Ovary (tissue), 10 donors: ENCODE measurements at places on chromosomes 12 and 14. TPM values are rescaled to one million over a fixed set of nuclear protein-coding genes. Genes with fewer than 3 reads are reported as not detected.

GRCh38 chr14:68884031-68885030, 91.5 kb upstream of the ZFP36L1 start:
- no peaks in the 10 kb centered on the region for H3K36me3 ChIP-seq
- peak; percentile 65 for DNase-seq
- H3K4me1 ChIP-seq: no peaks in the 10 kb centered on the region
- H3K27me3 ChIP-seq: no peaks in the 10 kb centered on the region
- no peak overlapping the region for H3K4me3 ChIP-seq

DNA sequence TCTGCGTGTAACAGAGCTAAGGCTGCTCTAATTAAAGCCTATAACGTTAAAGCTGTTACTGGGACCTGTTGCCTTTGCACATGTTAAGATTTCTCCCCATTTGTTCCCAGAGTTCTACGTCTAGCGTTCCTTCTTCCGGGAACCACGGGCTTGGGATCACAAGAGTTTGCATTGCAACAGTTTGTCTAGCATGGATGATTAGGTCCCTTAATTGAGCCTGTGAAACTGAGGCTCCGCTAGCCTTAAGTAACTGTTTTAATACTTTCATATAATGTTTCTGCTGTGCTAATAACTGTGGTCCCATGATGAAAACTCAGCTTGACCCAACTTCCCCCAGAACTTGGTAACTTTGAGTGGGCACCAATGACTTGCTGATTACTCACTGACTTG, 16.7 kb upstream of the LYZ start:
- no peak overlapping the region for H3K27ac ChIP-seq
- no peaks in the 10 kb centered on the region for H3K27me3 ChIP-seq
- no peaks in the 10 kb centered on the region for H3K4me1 ChIP-seq
- DNase-seq: no peak

The DHH gene
- 0.79 TPM for total RNA-seq

- DNase-seq: no peak
- peaks cover 5% of the 10 kb centered on the region for H3K4me1 ChIP-seq
- H3K36me3 ChIP-seq: peaks cover 2% of the 10 kb centered on the region
- H3K4me3 ChIP-seq: no peak overlapping the region
These were observed 22.3 kb downstream of the PLEKHG3 start for GRCh38 chr14:64726585-64726890.

The SERPINA12 gene
- not detected for total RNA-seq

- no peaks in the 10 kb centered on the region for H3K27me3 ChIP-seq
- no peak overlapping the region for H3K27ac ChIP-seq
- H3K4me3 ChIP-seq: peak overlapping the region; percentile 83
- no peaks in the 10 kb centered on the region for H3K36me3 ChIP-seq
- DNase-seq: no peak
- peaks cover 17% of the 10 kb centered on the region for H3K4me1 ChIP-seq
These were observed 1.6 kb downstream of the DGKA start for GRCh38 chr12:55932551-55932910.

DNA sequence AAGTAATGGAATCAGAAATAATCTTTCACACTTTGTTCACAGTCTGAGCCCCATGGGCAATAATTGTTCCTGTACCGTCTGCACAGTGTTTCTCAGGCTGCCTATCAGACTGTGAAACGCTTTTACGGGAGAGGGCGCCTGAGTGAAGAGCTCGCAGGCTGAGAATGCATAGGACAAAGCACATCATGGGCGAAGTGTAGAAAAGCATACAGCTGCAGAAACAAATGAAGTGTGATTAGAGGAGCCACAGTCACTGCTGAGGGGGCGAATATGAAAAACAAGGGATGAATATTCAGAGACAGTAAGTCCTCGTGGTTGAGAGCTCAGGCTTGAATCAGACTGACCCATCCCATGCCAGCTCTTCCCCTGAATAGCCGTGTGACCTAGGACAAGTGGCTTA, 438.4 kb upstream of the DCN start:
- no peaks in the 10 kb centered on the region for H3K36me3 ChIP-seq
- no peak overlapping the region for H3K27ac ChIP-seq
- DNase-seq: no peak
- H3K4me1 ChIP-seq: no peaks in the 10 kb centered on the region

GRCh38 chr12:57626111-57626920, 6.7 kb downstream of the B4GALNT1 start:
- DNase-seq: no peak
- no peaks in the 10 kb centered on the region for H3K36me3 ChIP-seq
- peaks cover 5% of the 10 kb centered on the region for H3K4me1 ChIP-seq
- no peak overlapping the region for H3K4me3 ChIP-seq
- no peaks in the 10 kb centered on the region for H3K27me3 ChIP-seq

- no peak overlapping the region for H3K27ac ChIP-seq
- no peak overlapping the region for H3K4me3 ChIP-seq
- DNase-seq: peak; percentile 59
- no peaks in the 10 kb centered on the region for H3K27me3 ChIP-seq
- peaks cover 3% of the 10 kb centered on the region for H3K4me1 ChIP-seq
These were observed 27.4 kb upstream of the TSPAN9 start for GRCh38 chr12:3049611-3050249.

The EIF2S3B gene
- total RNA-seq: 4.5 TPM

The CRIP1 gene
- total RNA-seq: 3.2 TPM

GRCh38 chr12:14560904-14561574, 6.6 kb downstream of the PLBD1 start:
- H3K4me3 ChIP-seq: no peak overlapping the region
- no peaks in the 10 kb centered on the region for H3K27me3 ChIP-seq
- H3K36me3 ChIP-seq: no peaks in the 10 kb centered on the region
- H3K27ac ChIP-seq: no peak overlapping the region

GRCh38 chr12:52975820-52976573, 27.1 kb downstream of the KRT18 start:
- no peaks in the 10 kb centered on the region for H3K36me3 ChIP-seq
- no peaks in the 10 kb centered on the region for H3K27me3 ChIP-seq
- H3K27ac ChIP-seq: no peak overlapping the region

DNA sequence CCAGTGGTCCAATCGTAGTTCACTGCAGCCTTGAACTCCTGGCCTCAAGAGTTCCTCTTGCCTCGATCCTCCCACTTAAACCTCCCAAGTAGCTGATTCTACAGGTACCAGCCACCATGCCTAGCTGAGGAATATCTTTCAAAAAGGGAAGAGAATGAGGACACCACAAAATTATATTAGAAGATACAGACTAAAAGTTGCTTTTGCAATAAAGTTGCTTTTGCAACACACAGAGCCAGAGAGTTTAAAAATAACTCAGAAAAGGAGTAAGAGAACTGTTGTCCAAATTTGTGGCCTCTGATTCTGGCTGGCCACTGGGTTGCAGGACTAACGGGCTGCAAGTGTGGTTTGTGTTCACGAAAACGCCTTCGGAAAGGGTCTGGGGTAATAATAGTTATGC, 19.8 kb downstream of the TMEM253 start:
- H3K27ac ChIP-seq: no peak overlapping the region
- H3K27me3 ChIP-seq: no peaks in the 10 kb centered on the region
- no peaks in the 10 kb centered on the region for H3K4me1 ChIP-seq
- DNase-seq: no peak
- no peak overlapping the region for H3K4me3 ChIP-seq

DNA sequence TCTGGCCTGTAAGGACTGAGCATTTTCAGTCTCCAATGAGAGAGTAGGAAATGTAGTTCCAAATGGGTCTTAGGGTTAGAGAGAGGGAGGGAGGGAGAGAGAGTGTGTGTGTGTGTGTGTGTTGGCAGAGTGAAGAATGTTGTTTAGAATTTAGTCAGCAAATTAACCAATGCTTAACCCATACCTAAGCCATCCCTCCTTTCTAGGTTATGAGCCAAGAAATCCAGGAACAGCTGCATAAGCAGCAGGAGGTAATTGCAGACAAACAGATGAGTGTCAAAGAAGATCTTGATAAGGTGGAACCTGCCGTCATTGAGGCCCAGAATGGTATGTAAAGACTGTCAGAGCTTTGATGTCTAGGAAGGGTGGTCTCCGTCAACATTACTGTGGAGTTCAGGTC, 56.9 kb downstream of the HSP90AA1 start:
- H3K4me1 ChIP-seq: no peaks in the 10 kb centered on the region
- no peaks in the 10 kb centered on the region for H3K36me3 ChIP-seq
- DNase-seq: no peak
- H3K4me3 ChIP-seq: no peak overlapping the region

GRCh38 chr12:64707926-64708325, 51.3 kb downstream of the GNS start:
- H3K4me3 ChIP-seq: no peak overlapping the region
- no peak for DNase-seq
- H3K27me3 ChIP-seq: no peaks in the 10 kb centered on the region
- H3K4me1 ChIP-seq: no peaks in the 10 kb centered on the region
- H3K36me3 ChIP-seq: no peaks in the 10 kb centered on the region
- no peak overlapping the region for H3K27ac ChIP-seq

GRCh38 chr12:124737040-124737419, 126.6 kb downstream of the SCARB1 start:
- no peak overlapping the region for H3K4me3 ChIP-seq
- no peak for DNase-seq
- no peaks in the 10 kb centered on the region for H3K27me3 ChIP-seq
- peaks cover 13% of the 10 kb centered on the region for H3K4me1 ChIP-seq
- no peaks in the 10 kb centered on the region for H3K36me3 ChIP-seq
- H3K27ac ChIP-seq: no peak overlapping the region

DNA sequence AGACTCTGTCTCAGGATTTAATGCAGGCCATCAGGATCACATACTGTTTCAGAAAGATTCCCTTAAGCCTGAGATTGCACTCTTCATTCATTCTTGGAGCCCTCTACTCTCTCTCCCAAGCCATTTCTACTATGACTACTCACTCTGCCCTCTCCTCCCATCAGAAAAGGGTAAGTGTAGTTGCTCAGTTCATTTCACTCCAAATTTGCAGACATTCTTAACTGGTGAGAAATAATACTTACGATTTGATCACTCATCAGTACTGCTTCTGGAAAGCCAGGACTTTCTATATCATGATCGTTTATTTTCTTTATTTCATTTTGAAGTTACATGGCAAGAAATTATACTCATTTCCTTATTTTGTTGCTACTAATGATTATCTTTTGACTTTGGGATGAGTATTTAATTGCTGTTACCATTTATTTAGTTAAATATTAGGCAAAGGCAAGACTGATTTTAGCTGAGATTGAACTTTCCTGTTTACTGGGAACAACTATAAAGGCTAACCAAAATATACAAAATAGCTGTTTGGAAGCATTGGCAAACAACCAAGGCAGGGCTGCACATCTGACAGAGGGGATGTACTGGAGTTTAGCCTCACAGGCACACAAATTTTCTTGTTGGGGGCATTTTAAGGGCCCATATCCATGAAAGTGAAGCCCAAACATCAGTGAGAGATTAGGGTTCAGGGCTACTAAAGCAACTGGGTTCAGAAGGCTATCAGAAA, 4.1 kb upstream of the RERG start:
- no peaks in the 10 kb centered on the region for H3K36me3 ChIP-seq
- H3K27ac ChIP-seq: no peak overlapping the region
- H3K4me1 ChIP-seq: peaks cover 2% of the 10 kb centered on the region
- no peak overlapping the region for H3K4me3 ChIP-seq
- no peaks in the 10 kb centered on the region for H3K27me3 ChIP-seq

- H3K36me3 ChIP-seq: no peaks in the 10 kb centered on the region
- peaks cover 8% of the 10 kb centered on the region for H3K4me1 ChIP-seq
- H3K4me3 ChIP-seq: peak overlapping the region; percentile 41
- no peak overlapping the region for H3K27ac ChIP-seq
- H3K27me3 ChIP-seq: no peaks in the 10 kb centered on the region
- DNase-seq: no peak
These were observed 686 bp downstream of the B4GALNT1 start for GRCh38 chr12:57632073-57632957.

DNA sequence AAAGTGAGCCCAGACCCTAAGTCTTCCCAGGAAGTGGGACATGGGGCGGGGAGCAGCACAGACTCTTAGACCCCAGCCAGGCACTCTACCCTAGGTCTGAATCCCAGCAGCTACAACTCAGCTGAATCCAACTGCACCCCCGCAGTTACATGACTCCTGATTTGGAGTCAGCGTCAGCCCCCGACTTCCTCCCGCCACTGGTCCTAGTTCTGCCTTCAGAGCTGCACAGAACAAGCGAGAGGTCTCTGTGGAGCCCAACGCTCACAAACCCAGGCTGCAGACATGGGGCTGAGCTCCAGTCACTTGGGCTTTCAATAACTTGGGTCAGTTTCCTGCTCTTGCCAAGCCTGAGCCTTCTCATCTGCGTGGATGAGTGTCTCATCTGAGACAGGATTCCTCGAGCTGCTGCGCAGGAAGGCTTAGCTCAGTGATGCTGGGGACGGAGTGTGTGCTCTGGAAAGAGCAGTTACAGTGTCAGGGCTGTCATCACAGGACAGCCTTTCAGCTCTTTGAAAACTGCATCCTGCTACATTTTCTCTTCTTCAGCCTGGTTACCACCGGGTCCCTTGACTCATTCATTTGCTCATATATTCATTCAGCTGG, 30.6 kb upstream of the NXPH4 start:
- no peaks in the 10 kb centered on the region for H3K4me1 ChIP-seq
- DNase-seq: no peak
- H3K36me3 ChIP-seq: peaks cover 2% of the 10 kb centered on the region

DNA sequence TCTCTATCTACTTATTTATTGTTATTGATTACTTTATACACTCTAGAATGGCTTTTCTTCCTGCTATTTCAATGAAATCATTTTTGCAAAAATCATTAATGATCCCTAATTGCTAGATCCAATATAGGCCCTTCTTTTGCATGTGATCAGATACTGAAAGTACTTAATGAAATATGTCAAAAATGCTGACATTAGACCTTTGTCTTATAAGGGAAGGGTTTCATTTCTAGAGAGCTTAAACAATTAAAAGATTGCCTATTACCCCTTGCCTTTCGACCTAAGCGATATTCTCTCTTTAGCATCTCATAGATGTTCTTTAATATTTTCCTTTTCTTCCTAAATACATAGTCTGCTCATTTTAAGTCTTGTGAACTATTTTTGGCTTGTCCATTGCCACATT, 101.1 kb downstream of the KTN1 start:
- H3K27me3 ChIP-seq: no peaks in the 10 kb centered on the region
- no peak for DNase-seq
- H3K36me3 ChIP-seq: no peaks in the 10 kb centered on the region
- H3K4me1 ChIP-seq: no peaks in the 10 kb centered on the region
- H3K27ac ChIP-seq: no peak overlapping the region
- no peak overlapping the region for H3K4me3 ChIP-seq

- no peaks in the 10 kb centered on the region for H3K4me1 ChIP-seq
- H3K27ac ChIP-seq: no peak overlapping the region
- no peaks in the 10 kb centered on the region for H3K27me3 ChIP-seq
- H3K4me3 ChIP-seq: no peak overlapping the region
These were observed 986.4 kb downstream of the AACS start for GRCh38 chr12:126051611-126052107.
